ENCODE measurements at places on chromosomes 3 and 15.

GRCh38 chr3:182182531-182182968 is 470.8 kb downstream of the SOX2 start:
- peak; percentile 85 for DNase-seq

- no peak for DNase-seq
These were observed 2.0 kb upstream of the TRIM59 start for GRCh38 chr3:160451602-160452001.

- DNase-seq: no peak
These were observed 153.4 kb upstream of the SMAD3 start for GRCh38 chr15:66912001-66912400.

DNA sequence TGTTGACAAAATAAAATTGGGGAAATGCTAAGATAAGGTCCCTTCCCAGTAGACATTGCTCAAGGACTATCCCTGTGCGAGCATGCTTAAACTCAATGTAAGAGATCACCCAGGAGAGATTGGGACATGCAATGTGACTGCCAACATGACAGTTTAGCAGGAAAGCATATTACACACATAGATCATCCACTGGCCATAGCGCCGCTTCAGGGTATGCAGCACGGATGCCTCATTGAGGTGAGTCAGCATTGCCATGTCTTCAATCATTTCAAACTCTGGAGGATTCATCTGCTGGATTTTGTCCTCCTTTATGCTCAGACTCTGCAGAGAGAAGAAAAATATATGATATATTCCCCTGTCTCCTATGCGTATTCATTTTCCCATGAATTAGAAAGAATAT is 8.9 kb downstream of the MYH15 start:
- no peak for DNase-seq

- DNase-seq: peak; percentile 33
These were observed 1.3 kb downstream of the ALPK3 start for GRCh38 chr15:84818261-84819131.

GRCh38 chr3:157070678-157070999 is 89.3 kb downstream of the CCNL1 start:
- no peak for DNase-seq

Data from A673 (cell line).